ENCODE measurements at places on chromosomes 6 and 20. TPM values are rescaled to one million over a fixed set of nuclear protein-coding genes. Genes with fewer than 3 reads are reported as not detected.

NOTCH4 gene
- total RNA-seq: 60.4 TPM

GPR6 gene
- total RNA-seq: not detected

ADGRF5 gene
- total RNA-seq: 6.2 TPM

RIMS1 gene
- total RNA-seq: 14.0 TPM

KCNK5 gene
- not detected for total RNA-seq

ZFAND3 gene
- total RNA-seq: 15.3 TPM

LY6G5C gene
- 1.1 TPM for total RNA-seq

INSM1 gene
- not detected for total RNA-seq

OLIG3 gene
- not detected for total RNA-seq

HAO1 gene
- total RNA-seq: not detected

TP53TG5 gene
- not detected for total RNA-seq

CDH22 gene
- total RNA-seq: not detected

TBC1D20 gene
- total RNA-seq: 24.7 TPM

PIM1 gene
- 1.4 TPM for total RNA-seq

CLIC5 gene
- not detected for total RNA-seq

SDCBP2 gene
- 8.1 TPM for total RNA-seq

BEND6 gene
- 1.1 TPM for total RNA-seq

PLA2G7 gene
- not detected for total RNA-seq

HTR1B gene
- total RNA-seq: 22.2 TPM

RIMS4 gene
- not detected for total RNA-seq

CNPY3 gene
- 20.7 TPM for total RNA-seq

COL9A1 gene
- total RNA-seq: not detected

SNX21 gene
- total RNA-seq: 19.0 TPM

DEF6 gene
- 0.36 TPM for total RNA-seq

SFT2D1 gene
- total RNA-seq: 29.4 TPM

ALDH5A1 gene
- 0.27 TPM for total RNA-seq

ARMC12 gene
- 0.19 TPM for total RNA-seq

HINT3 gene
- 10.2 TPM for total RNA-seq

ATP6V1G2 gene
- total RNA-seq: 0.36 TPM

ATP9A gene
- total RNA-seq: 21.2 TPM

GSTA3 gene
- not detected for total RNA-seq

BTNL2 gene
- not detected for total RNA-seq

RSPO3 gene
- total RNA-seq: 0.90 TPM

C2 gene
- total RNA-seq: 0.19 TPM

OR12D1 gene
- total RNA-seq: not detected

EEF1A2 gene
- 2.0 TPM for total RNA-seq

PAK5 gene
- total RNA-seq: not detected

TMEM244 gene
- not detected for total RNA-seq

SLC17A9 gene
- total RNA-seq: 13.8 TPM

FKBP1C gene
- total RNA-seq: 1.6 TPM

PRKN gene
- 0.09 TPM for total RNA-seq

PACRG gene
- 0.45 TPM for total RNA-seq

SYNGAP1 gene
- total RNA-seq: 1.6 TPM

GRIK2 gene
- not detected for total RNA-seq

HSPA12B gene
- total RNA-seq: 11.6 TPM

PKIB gene
- total RNA-seq: not detected

TRIM15 gene
- not detected for total RNA-seq

XKR7 gene
- total RNA-seq: not detected

SCUBE3 gene
- total RNA-seq: 0.75 TPM

GPLD1 gene
- total RNA-seq: 0.18 TPM

CALHM6 gene
- total RNA-seq: 0.09 TPM

MICA gene
- total RNA-seq: 42.5 TPM

COL11A2 gene
- 0.09 TPM for total RNA-seq

PDE7B gene
- total RNA-seq: 15.5 TPM

MTFR2 gene
- total RNA-seq: 1.5 TPM

BFSP1 gene
- total RNA-seq: 2.8 TPM
